Activated naive CD4-positive, alpha-beta T cell treated with anti-CD3 and anti-CD28 coated beads for 36 hours (primary cell): ENCODE measurements at places on chromosomes 1 and 21.
A peak's percentile ranks its signal among the peaks of the same experiment; 100 is the strongest.

DNA sequence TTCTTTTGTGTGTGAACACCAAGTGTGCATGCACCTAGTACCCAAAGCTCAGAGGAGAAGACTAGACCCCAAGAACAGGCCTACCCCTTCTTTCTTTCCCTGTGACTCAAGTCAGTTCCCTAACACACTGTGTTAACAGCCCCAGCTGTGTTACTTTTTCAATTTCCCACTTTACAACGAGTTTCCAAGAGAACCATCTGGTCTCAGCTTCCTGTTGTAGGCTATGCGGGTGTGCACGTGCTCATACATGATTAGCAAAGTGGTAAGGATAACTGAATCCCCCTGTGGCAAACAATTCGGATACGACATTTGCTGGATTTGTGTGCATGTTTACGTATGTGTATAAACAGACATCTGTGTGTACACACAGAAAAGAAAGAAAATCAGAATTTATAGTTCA lies 17.9 kb downstream of the IFNAR2 start:
- DNase-seq: no peak

DNA sequence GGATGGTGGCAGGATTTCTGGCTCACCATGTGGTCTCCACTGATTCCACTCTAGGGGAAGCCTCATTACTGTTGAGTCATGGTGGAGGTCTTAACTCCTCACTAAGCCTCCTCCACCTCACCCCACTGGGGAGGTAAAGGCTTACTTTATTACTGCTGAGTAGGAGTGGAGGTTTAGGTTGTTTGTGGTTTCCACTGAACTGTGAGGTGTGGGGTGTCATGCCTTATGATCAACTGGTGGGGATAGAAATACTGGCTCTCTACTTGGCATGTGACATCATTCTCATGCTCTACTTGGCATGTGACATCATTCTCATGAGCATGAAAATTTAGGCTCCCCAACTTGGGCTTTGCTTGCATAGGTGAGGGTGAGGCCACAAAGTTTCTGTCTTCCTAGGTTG lies 35.6 kb downstream of the COL6A1 start:
- DNase-seq: no peak

GRCh38 chr1:72285074-72285425 lies 2.7 kb upstream of the NEGR1 start:
- DNase-seq: no peak

DNA sequence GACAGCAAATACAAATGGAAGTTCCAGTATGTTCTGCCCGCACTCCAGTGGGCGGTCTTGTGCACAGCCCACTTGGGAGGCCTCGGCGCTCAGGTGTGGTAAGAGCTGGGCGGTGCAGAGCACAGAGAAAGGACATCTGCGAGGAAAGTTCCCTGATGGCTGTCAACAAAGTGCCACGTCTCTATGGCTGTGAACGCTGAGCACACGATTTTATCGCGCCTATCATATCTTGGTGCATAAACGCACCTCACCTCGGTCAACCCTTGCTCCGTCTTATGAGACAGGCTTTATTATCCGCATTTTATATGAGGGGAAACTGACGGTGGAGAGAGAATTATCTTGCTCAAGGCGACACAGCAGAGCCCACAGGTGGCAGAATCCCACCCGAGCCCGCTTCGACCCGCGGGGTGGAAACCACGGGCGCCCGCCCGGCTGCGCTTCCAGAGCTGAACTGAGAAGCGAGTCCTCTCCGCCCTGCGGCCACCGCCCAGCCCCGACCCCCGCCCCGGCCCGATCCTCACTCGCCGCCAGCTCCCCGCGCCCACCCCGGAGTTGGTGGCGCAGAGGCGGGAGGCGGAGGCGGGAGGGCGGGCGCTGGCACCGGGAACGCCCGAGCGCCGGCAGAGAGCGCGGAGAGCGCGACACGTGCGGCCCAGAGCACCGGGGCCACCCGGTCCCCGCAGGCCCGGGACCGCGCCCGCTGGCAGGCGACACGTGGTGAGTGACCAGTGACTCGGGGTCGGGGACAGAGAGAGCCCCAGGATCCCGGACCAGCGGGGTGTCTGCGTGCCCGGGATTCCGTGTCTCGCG lies at the start of gene IL12RB2:
Gene IL12RB2, plus strand, starts transcription at position 623 of the 810 bp plus-strand sequence. CDS start 12,496 bp downstream, outside the sequence.
- peak; percentile 72 for DNase-seq

DNA sequence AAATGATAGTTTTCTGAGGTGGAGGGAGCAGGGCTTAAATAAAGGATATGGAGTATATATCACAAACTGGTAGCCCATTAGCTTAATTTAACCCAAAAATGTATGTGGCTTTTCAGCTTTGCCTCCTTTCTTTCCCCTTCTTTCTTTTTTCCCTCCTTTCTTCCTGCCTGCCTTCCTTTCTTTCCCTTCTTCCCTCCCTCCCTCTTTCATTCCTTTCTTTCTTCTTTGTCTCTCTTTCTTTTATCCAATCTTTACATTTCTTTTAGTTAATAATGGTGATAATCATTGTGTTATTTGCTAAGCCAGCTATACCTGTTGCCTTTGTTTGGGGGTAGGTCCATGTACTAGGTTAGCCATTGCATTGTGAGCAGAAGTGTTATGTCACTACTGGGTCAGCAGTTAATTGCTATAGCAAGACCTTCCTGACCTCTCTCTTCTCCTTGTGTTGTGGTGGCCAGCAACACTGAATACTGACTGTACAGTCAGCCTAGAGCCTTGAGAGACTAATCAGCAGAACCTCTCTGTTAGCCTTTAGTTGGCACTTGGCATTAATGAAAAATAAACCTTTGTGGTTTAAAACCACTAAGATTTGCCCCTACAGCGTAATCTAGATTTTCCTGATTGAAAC lies 5.1 kb downstream of the GORAB start:
- DNase-seq: no peak

DNA sequence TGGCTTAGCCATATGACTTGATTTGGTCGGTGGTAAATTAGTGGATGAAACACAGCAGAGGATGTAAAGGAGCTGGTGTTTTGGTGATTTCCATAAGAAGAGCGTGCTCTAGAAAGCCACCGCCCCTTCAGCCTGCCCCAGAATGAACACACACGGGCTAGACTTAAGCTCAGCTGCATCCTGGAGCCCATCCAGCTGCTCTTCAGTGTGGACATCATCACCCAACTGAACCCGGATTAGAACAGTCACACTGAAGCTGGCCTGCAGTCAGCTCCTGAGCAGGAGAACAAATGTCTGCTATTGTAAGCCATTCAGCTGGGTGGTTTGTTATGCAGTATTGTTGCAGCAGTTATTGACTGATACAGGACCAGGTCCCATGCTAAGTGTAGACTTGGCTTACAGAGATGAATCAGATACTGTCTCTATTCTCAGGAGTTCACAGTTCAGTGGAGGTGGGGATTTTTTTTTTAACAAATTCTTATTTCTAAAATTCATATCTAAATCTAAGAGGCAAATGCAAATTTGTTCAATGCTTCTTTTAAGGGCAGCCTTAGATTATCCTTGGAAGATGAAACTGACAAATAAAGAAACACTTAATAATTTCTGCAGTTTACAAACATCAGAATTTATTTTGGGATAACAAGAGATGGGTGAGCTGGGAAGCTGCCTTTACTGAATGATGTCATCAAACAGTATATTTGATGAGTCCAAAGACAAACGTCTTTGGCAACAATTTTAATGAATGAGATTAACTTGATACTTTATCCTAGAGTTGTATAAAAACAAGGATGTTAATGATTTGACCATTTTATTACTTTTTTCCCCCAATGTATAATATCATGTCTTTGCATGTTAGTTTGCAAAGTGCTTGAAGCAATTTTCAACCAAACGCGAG lies 251.2 kb downstream of the TRABD2B start:
- DNase-seq: no peak

- DNase-seq: no peak
These were observed 104.6 kb downstream of the ZSCAN20 start for GRCh38 chr1:33576821-33577599.

DNA sequence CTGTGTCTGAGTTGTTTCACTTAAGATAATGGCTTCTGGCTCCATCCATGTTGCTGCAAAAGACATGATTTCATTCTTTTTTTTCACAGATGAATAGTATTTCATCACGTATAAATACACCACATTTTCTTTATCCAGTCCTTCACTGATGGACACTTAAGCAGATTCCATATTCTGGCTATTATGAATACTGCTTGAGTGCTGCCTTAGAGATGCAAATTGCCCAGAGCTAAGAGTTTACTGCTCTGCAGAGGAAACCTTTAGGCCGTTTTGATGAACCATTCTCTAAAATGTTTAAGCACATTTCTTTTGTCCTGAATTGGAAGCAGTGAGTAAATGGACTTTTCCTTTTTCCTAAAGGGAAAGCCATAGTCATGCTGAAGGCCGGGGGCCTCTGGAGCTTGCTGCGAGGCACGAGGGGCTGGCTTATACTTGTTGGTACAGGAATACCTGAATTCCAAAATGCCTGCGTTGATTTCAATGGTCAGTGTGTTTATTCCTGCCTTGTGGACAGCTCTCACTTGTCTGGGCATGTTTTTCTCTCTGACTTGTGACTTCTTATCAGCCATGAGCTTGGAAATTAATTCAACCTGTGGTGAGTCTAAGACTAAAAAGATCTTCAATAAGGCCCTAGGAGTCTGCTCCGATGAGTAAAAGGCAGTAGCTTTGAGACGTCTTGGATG lies 201.0 kb upstream of the MAP1LC3C start:
- DNase-seq: no peak

DNA sequence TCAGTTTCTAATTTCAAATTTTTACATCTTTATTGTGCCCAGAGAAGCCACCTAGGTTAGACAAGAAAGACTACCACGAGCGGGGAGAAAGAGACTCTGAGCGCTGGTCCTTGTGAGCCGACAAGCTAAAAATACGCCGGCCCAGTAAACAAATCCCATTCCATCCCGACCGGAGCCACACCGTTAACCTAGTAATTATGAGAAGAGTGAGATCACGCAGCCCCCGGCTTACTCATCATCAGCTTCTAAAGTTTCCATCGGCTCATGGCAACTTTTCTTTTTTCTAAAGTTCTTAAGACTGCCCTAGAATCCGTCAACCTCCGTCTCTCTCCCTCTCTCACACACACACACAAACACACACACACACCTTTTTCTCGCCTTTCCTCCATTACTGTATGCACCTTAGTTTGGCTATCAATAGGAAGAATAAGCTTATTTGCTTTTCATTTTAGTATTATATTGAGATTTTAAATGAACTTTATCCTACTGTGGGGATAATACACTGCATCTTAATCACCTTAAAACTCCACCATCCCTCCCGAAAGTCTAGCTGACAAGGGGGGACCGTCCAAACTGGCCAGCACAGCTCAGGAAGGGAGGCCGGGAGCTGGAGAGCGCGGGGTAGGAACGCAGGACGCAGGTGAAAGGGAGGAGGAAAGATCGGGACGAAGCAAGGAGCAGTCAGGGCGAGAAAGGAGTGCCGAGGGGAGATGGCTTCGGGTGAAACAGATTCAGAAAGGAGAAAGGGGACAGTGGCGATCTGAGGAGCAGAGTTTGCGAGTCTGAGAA lies 728 bp downstream of the OTUD7B start:
- peak; percentile 86 for DNase-seq

- peak; percentile 12 for DNase-seq
These were observed 3.1 kb downstream of the BTG2 start for GRCh38 chr1:203308328-203308922.

GRCh38 chr1:224696891-224697765 lies 81.0 kb downstream of the CNIH3 start:
- no peak for DNase-seq

DNA sequence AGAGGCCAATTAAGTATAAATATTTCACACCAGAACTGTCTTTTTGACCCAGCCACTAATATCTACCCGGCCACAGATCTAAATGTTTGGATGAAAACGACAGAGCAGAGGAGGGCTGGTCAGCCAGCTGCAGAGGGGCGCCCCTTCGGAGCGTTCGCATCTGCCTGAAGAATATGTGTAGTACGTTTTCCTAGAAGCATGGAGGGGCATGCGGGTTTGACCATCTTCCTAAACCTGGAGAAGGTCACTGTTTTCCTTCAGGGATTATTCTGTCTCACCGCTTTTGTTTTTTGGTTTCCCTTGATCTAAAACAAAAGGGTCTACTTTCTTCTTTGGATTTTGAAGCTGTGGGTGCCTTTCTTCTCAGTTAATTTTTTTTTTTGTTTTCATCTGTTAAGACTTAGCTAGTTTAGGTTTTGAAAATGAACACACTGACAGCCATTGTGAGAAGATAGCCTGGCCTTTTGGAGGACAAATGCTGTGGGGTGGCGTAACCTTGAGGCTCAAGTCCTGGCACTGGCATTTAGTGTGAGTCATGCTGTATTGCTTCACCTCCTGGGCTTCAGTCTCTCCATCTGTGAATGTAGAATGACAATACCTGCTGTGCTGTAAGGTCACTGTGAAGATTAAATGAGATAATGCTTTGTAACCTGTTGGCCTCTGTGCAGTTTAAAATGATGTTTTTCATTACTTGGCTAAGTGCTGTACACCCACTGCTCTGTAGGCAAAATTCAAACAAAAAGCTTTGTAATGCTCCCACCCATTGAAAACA lies 74.1 kb upstream of the IRF2BP2 start:
- DNase-seq: no peak

DNA sequence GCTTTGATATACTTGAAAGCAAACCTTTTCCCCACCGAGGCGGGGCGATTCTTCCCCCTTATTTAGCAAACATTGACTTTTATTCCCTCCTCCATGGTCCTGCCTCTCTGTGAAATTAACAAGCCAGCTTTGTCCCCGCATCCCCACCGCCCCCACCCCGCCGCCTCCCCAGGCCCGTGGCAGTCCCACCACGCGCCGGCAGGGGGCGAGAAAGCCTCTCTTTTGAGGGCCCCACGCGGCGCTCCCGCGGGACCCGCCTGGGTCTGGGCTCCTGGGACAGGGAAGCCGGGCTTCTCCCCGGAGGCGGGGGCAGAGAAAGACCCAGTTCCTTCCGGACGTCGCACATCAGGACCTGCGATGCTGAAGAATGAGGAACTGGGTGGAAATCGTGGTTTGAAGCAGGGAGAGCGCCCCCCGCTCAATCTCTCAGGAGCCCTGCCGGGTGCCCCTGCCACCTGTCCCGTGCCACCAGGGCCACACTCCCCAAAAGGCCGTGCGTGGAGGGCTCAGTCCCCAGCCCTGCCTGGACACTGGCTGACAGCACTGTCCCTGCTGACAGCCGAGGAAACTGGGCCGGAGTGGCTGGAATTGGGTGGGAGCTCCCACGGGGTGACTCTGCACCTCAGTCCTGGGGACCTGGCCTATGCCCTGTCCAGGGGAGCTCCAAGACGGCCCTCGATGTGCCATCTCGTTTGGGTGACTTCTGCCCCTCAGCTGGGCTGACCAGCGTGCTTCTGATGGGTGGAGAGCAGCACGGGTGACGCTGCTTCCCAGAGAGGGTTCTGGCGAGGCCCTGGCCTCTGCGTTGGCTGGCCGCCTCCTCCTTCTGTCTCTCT lies 8.6 kb upstream of the ACTRT2 start:
- DNase-seq: peak; percentile 57

DNA sequence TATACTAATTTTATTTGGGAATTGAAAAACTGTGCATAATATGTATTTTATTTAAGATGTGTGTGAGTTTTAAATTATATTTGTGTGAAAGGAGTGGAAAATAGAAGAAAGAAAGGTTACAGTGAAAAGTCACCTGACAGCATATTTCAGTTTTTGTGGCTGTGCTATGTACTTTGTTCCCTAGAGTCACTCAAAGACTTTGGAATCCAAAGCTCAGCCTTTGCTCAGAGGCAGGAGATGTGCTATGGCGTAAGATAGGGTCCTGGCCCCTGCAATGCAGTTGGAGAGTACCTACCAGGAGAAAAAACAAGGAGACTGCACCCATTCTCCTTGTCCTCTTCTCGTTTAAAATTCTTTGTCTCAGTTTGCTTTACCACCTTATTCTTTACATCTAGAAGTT lies 2.9 kb downstream of the CCDC30 start:
- no peak for DNase-seq

- DNase-seq: no peak
These were observed 14.7 kb downstream of the BTBD19 start for GRCh38 chr1:44822981-44823451.
